ENCODE measurements at places on chromosomes 6 and 20. TPM values are rescaled to one million over a fixed set of nuclear protein-coding genes. Genes with fewer than 3 reads are reported as not detected.

Gene GRIK2
- polyA plus RNA-seq, result 0.33 TPM

Gene TSBP1
- polyA plus RNA-seq, result not detected

Gene MUCL3
- 0.03 TPM for polyA plus RNA-seq

Gene BANF2
- polyA plus RNA-seq, result not detected

Gene COL21A1
- 43.9 TPM for polyA plus RNA-seq

Gene OR2H2
- not detected for polyA plus RNA-seq

Gene HUS1B
- 0.28 TPM for polyA plus RNA-seq

Gene FAM217A
- not detected for polyA plus RNA-seq

Gene FITM2
- polyA plus RNA-seq, result 31.5 TPM

Gene OLIG3
- not detected for polyA plus RNA-seq

Gene PTGIS
- polyA plus RNA-seq, result 7.3 TPM

Gene AURKA
- polyA plus RNA-seq, result 2.2 TPM

Gene KCNQ2
- polyA plus RNA-seq, result not detected

Gene XKR7
- not detected for polyA plus RNA-seq

Gene VNN1
- polyA plus RNA-seq, result 0.38 TPM

Gene CST4
- polyA plus RNA-seq, result not detected

Gene WFDC2
- polyA plus RNA-seq, result not detected

Gene OR12D3
- not detected for polyA plus RNA-seq

Gene EYA4
- polyA plus RNA-seq, result 9.9 TPM

Gene SEL1L2
- 3.1 TPM for polyA plus RNA-seq

Gene PREX1
- 11.2 TPM for polyA plus RNA-seq

Gene SLC26A8
- polyA plus RNA-seq, result not detected

Gene REM1
- polyA plus RNA-seq, result 2.6 TPM

Gene SAMD3
- not detected for polyA plus RNA-seq

Gene SULF2
- 26.0 TPM for polyA plus RNA-seq

Gene CAP2
- polyA plus RNA-seq, result 61.3 TPM

Gene PRDM1
- 0.53 TPM for polyA plus RNA-seq

Gene HLA-DPA1
- polyA plus RNA-seq, result 23.5 TPM

Gene BTN1A1
- not detected for polyA plus RNA-seq

Gene CYP21A2
- polyA plus RNA-seq, result 0.11 TPM

Gene SLC2A10
- polyA plus RNA-seq, result 2.4 TPM

Gene FOXF2
- polyA plus RNA-seq, result 0.12 TPM

Gene CTAGE9
- polyA plus RNA-seq, result not detected

Gene PPP1R11
- polyA plus RNA-seq, result 38.7 TPM

Gene GPR6
- polyA plus RNA-seq, result not detected

Gene THBS2
- polyA plus RNA-seq, result 19.8 TPM

Gene METTL24
- polyA plus RNA-seq, result not detected

Gene CDH4
- 0.04 TPM for polyA plus RNA-seq

Gene BPIFB2
- polyA plus RNA-seq, result not detected

Gene AAR2
- polyA plus RNA-seq, result 7.8 TPM

Gene MAK
- not detected for polyA plus RNA-seq

Gene ZNF391
- polyA plus RNA-seq, result 0.30 TPM
